Foreskin fibroblast (primary cell): ENCODE measurements at places on chromosomes 12 and 14.

DNA sequence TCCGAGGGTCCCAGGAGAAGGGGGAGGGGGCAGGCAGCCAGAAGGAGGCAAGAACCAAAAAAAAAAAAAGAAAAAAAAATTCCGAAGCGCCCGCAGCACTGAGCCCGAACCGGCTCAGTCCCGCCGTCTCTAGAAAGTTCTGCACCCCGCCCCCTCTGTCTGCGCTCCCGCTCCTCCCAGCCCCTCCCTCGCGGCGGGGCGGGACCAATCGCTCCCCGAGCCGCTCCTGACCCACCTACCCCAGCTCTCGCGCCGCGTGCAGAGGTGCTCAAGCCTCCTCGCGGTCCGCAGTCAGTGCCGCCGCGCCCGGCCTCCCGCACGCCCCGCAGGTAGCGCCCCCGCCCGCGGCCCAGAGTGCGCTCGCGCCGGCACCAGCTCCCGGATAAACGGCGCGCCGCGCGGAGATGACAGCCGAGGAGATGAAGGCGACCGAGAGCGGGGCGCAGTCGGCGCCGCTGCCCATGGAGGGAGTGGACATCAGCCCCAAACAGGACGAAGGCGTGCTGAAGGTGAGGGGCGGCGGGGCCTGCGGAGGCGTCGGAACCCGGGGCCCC lies at the start of gene FKBP4:
Gene FKBP4 (plus strand): TSS at position 235 of the 554 bp plus-strand sequence. CDS start 170 bp downstream, at position 405.
- DNase-seq: peak; percentile 95

DNA sequence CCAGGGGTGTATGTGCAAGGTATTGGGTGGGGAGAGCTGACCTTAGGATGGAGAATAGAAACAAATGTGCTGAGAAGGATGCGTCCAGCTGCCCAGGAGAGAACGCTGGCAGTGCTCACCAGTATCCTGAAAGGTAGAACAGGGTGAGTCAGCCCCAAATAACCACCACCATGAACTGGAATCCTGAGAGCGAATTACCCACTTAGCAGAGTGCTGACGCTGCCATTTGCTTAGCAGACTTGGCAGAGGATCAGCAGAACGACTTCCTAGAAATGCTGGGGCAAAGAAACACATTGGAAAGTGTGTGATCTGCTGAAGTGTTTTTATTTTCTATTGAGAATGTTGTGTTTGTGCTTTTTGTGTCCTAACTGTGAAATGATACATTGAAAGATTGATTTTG lies 213.6 kb downstream of the ADGRD1 start:
- no peak for DNase-seq

GRCh38 chr14:74035556-74035955 lies 16.4 kb downstream of the BBOF1 start:
- DNase-seq: peak; percentile 81

DNA sequence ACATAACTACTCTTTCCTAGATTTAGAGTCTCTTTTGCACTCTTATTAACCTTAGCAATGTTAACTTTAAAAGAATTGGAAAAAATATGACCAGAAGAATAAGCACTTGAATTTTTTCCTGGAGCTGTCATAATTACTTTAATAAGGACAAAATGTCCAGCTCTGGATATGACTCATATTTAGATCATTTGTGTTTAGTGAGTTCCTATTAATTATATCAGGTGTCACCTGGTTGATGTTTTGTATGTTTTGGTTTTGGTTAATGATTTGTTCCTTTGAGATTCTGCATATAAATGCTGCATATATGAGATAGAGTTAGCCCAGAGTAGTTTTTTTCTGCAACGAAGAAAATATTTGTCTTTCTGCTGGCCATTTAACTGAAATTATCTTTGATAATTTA lies 5.1 kb downstream of the CLECL1 start:
- DNase-seq: no peak

DNA sequence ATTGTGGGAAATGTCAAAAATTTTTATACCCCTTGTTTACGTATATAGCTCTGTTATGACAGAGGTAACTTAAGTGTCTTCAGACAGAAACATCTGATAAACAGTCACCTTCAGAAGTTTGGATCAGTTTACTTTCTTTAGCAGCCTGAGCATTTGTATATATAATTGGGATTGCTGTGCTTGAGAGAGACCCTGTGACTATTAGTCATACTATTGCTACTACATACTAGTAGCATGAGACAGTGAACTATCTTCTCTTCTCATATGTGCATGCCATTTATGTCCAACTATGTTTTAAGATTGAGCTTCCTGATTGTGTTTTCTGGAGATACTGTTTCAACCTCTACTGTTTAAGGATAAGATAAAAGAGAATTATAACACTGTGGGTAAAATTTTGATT lies 101.5 kb downstream of the PDE6H start:
- peak; percentile 19 for DNase-seq

DNA sequence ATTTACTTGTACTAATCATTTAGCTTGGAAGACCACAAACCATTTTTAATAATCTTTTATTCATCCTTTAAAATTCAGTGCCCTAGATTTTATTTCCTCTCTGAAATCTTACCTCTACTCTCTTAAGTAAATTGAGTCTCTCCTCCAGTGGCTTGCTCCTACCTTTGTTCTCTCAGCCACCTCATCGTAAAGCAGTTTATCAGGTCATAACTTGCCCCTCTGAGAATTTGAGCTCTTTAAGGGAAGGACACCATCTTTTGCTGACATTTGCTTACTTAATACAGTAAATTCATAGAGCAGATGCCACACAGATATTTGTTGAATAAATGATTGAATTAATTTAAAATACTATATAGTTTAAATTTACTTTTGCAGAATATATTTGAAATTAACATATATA lies 794.3 kb downstream of the C12orf50 start:
- DNase-seq: no peak

GRCh38 chr14:87805315-87805723 lies 187.7 kb downstream of the GALC start:
- DNase-seq: peak; percentile 39

DNA sequence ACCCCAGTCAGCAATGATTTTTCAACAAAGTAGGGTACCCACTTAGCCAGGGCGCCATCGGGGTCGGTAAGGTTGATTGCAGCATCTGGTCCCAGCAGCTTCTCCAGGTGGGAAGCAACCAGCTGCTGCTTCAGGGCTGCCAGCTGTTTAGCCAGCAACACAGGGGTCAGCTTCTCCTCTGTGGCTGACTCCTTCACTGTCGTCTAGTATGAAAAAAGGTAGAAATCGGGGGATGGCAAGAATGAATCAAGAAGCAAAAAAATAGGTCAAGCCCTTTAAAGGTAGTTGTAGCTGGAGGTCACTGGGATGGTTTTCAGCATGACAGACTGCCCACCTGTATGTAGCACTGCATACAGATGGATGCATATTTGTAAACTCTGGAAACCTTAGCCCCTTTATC lies 11.6 kb downstream of the MBD6 start:
- no peak for DNase-seq
